Activated T-helper 2 cell treated with anti-CD3 and anti-CD28 coated beads, Interferon-gamma antibody, Interleukin-2, Interleukin-4, amounts not matched to agents 10 μg/mL and 5 μg/mL and 100 μg/mL, durations not matched to agents 14 hours and 24 hours and 36 hours (primary cell): ENCODE measurements at places on chromosomes 16 and 17.

DNA sequence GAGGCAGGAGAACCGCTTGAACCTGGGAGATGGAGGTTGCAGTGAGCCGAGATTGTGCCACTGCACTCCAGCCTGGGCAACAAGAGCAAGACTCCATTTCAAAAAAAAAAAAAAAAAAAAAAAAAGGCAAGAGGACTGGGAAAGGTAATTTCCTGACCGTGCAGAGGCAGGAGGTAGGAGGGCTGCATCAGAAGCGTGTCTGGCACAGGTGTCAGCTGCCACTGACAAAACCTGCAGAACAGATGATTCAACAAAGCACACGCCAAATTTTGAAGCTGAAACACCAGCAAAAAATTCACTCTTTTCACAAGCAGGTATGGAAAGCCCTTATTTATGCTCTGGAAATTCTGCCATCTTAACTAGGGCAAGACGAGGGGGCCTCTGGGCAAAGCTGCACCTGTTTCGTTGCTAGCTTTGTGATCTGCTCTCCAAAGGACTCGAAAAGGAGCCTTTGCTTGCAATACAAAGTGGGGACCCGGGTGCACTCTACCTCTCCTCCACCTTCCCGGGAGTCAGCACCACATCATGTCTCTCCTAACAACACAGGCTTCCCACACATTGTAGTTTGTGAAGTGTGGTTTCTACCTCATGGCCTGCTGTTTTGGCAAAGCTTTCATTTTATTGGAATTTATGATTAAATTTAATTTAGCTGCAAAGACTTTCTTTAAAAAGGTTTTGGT, 33.7 kb downstream of the USP22 start:
- no peak overlapping the region for H3K27ac ChIP-seq
- H3K4me3 ChIP-seq = no peak overlapping the region
- DNase-seq = no peak
- H3K27me3 ChIP-seq = no peaks in the 10 kb centered on the region
- H3K36me3 ChIP-seq = peaks cover 81% of the 10 kb centered on the region

- DNase-seq = no peak
- no peak overlapping the region for H3K27ac ChIP-seq
- H3K4me3 ChIP-seq = no peak overlapping the region
- peaks cover 4% of the 10 kb centered on the region for H3K4me1 ChIP-seq
Observed at GRCh38 chr16:82628088-82628423, 1.3 kb downstream of the CDH13 start.

DNA sequence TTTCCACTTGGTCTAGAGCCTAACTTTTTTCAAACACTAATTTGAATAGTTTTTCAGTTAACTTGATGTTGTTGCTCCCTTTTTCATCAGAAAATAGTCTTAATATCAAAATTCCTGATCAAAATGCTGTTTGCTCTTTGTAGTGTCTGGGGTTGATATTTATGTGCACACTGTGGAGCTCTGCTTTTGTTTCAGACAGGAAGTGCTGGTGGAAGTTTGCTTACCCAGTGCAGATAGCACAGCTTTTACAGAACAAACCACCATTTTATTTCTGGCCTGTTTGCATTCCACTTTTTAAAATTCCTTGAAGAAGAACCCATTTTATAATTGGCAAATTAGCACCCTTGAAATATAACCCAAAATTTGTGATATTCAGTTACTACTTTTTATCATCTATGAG, 125.4 kb downstream of the MRTFB start:
- peaks cover 28% of the 10 kb centered on the region for H3K4me1 ChIP-seq
- H3K27ac ChIP-seq = no peak overlapping the region
- no peaks in the 10 kb centered on the region for H3K27me3 ChIP-seq

GRCh38 chr16:1523581-1524245, 9.8 kb upstream of the TMEM204 start:
- no peak overlapping the region for H3K27ac ChIP-seq
- H3K36me3 ChIP-seq = no peaks in the 10 kb centered on the region
- no peak overlapping the region for H3K4me3 ChIP-seq
- no peak for DNase-seq

DNA sequence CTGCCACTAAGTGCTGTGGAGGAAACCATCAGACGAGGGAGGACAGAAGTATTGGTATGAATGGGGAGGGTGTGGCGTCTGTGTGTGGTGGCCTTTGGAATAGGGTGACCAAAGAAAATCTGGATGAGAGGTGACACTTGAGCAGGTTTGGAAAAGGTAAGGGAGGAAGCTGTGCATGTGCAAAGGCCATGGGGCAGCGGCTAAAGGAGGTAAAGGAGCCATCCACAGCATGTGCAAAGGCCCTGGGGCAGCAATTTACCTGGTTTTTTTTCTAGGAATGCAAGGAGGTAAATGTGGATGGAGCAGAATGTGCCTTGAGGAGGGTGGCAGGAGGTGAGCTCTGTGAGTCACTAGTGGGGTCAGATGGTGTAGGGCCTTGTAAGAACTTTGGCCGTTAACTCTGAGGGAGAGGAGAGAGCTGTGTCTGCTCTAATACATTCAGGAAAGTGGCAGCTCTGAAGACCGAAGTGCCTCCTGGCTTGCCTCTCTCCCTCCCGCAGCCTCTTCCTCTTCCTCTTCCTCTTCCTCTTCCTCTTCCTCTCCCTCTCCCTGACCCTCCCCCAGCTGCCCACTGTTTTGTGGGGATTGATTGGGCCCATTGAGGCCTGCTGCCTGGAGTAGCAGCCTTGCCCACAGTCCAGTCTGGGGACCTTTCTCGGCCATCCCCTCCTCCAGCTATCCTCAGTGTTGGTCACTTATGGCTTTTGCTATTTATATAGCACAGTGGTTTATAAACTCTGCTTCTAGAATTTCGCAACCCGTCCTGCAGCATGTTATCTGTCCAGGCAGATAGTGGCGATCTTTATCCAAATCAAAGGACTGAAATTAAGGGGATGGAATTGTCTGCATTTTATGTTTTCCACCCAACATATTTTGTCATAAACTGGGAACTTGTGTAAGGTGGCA, 38.7 kb downstream of the CMIP start:
- H3K4me1 ChIP-seq = peaks cover 49% of the 10 kb centered on the region
- H3K27me3 ChIP-seq = no peaks in the 10 kb centered on the region
- no peak overlapping the region for H3K4me3 ChIP-seq
- peaks cover 29% of the 10 kb centered on the region for H3K36me3 ChIP-seq
- DNase-seq = no peak

DNA sequence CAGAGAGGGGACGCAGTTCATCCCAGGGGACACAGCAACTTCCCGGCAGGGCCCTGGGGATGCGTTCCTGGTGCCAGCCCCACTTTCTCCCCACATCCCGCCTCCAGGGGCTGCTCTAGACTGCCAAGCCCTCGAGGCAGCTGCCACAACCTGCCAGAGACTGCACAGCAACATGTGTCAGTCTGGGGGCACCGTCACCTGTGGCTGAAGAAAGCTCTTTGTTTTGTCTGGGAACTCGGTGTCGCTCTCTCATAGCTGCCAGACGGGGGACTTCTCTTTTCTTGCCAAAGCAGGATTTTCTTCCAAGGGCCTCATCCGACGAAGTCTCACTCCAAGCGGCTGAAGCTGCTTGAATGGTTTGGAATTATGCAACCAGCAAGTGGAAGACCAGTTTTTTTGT, 43.7 kb downstream of the COTL1 start:
- no peak overlapping the region for H3K4me3 ChIP-seq
- peaks cover 37% of the 10 kb centered on the region for H3K4me1 ChIP-seq
- DNase-seq = no peak
- peaks cover 84% of the 10 kb centered on the region for H3K36me3 ChIP-seq
- no peaks in the 10 kb centered on the region for H3K27me3 ChIP-seq

DNA sequence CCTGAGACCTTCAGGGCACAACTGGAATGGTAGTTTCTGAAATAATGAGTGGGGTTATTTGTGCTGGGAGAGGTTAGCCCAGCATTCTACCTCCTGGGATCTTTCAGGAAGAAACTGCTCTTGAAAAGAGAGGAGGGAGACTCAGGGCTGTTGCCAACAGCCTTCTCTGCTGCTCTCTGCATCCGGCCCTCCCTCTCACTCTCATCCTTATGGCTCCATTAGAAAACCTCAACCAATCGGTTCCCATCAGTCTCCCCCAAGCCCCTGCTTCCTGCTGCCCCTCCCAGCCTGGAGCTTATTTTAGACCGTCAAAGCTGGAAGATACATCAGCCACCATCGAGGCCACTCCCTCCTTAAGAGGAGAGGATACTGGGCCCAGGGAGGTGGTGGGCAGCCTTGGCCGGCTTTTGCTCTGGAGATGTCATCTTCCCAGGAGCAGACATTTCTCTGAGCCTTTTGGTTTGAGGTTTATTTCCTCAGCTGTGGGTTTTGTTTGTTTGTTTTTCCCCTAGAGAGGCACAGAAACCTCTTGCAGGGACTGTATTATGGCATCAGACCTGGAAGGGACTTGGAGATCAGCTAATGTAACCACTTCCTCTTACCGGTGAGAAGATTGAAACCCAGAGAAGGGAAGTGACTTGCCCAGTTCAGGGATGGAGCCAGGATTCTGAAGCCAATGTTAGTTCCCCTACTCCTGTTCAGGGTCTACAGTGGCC, 2.7 kb downstream of the MPRIP start:
- H3K27ac ChIP-seq = no peak overlapping the region
- no peaks in the 10 kb centered on the region for H3K27me3 ChIP-seq
- peaks cover 45% of the 10 kb centered on the region for H3K4me1 ChIP-seq
- DNase-seq = no peak
